Activated T-helper 2 cell treated with anti-CD3 and anti-CD28 coated beads, Interferon-gamma antibody, Interleukin-2, Interleukin-4, amounts not matched to agents 10 μg/mL and 5 μg/mL and 100 μg/mL, durations not matched to agents 14 hours and 24 hours and 36 hours (primary cell): ENCODE measurements at places on chromosomes 6 and 20.

- DNase-seq = no peak
- H3K27ac ChIP-seq = no peak overlapping the region
- H3K27me3 ChIP-seq = no peaks in the 10 kb centered on the region
- no peak overlapping the region for H3K4me3 ChIP-seq
These were observed 130.0 kb downstream of the FOXC1 start for GRCh38 chr6:1739680-1740079.

DNA sequence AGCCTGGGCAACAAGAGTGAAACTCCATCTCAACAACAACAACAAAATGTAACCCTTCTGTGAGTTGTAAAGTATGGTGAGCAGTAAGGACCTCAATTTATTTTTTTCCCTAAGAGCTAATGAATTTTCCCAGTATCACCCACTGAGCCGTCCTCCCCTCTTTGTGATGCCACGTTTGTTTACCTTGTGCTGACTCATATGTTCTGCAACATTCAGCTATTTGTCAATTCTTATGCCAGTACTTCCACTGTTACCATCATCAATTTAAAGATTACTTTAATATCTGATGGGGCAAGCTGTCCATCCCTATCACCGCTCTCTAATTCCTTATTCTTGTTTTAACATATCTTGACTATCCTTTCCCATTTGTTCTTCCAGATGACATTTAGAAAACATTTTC lies 37.5 kb downstream of the MAK start:
- no peaks in the 10 kb centered on the region for H3K36me3 ChIP-seq
- no peaks in the 10 kb centered on the region for H3K4me1 ChIP-seq
- H3K27ac ChIP-seq = no peak overlapping the region
- DNase-seq = no peak
- no peaks in the 10 kb centered on the region for H3K27me3 ChIP-seq

DNA sequence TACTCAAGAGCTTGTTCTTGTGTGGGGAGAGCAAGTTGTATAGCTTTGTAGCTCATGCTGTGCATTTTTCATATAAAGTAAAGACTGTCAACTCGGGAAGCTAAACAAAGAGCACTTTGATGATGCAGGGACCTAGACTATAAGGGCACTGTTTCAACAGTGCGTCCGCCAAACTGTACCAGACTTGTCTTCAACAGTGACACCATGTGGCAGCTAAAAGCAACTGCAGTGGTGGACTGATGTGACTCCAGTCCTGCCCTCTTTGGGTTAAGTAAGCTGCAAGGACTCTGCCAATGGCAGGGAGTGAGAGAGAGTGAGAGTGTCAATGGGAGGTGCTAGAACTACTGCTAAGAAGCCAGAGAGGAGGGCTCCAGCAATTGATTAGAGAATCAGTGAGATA lies 48.1 kb upstream of the MC3R start:
- no peaks in the 10 kb centered on the region for H3K36me3 ChIP-seq
- H3K27ac ChIP-seq = no peak overlapping the region
- no peaks in the 10 kb centered on the region for H3K27me3 ChIP-seq
- H3K4me3 ChIP-seq = no peak overlapping the region
- DNase-seq = no peak
- H3K4me1 ChIP-seq = no peaks in the 10 kb centered on the region

DNA sequence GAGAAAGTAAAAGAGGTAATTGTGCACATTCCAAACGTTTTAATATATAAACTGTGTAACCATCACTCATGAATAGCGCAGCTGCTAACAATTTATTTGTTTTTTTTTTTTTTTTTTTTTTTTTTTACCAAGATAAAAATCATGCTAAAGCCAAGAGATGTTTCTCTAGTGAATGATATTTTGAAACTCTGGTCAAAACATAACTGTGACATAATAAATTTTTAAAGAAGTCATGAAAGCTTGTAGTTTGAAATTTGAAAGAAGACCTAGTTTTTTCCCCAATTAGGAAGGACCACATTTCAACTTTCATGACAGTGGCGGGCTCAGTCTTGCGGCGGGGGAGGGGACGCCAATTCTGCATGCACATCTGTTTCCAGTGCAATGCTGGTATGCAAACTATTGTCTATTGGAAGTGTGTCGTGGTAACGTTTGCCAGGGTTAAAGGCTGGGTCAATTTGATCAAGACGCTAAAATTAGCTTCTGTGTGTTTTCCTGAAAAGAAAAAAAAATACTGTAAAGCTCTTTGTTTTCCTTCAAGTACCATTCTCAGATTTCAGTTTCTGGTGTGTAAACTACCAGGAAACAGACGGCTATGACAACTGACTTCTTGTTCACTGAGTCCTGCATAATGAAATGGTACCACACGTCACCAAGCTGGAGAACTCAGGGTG lies 211.9 kb downstream of the FOXC1 start:
- H3K36me3 ChIP-seq = no peaks in the 10 kb centered on the region
- no peaks in the 10 kb centered on the region for H3K27me3 ChIP-seq
- H3K27ac ChIP-seq = no peak overlapping the region
- no peak for DNase-seq
- no peaks in the 10 kb centered on the region for H3K4me1 ChIP-seq

- H3K36me3 ChIP-seq = no peaks in the 10 kb centered on the region
- H3K27me3 ChIP-seq = no peaks in the 10 kb centered on the region
- no peak for DNase-seq
- H3K4me3 ChIP-seq = no peak overlapping the region
- H3K4me1 ChIP-seq = no peaks in the 10 kb centered on the region
- H3K27ac ChIP-seq = no peak overlapping the region
These were observed 384.5 kb upstream of the SULF2 start for GRCh38 chr20:48169650-48170225.

GRCh38 chr20:44910690-44911262 lies 916 bp downstream of the PABPC1L start:
- no peaks in the 10 kb centered on the region for H3K27me3 ChIP-seq
- peak overlapping the region; percentile 86 for H3K4me3 ChIP-seq
- H3K4me1 ChIP-seq = peaks cover 30% of the 10 kb centered on the region
- peaks cover 61% of the 10 kb centered on the region for H3K36me3 ChIP-seq
